ENCODE measurements at places on chromosomes 13 and 19.

GRCh38 chr19:30342901-30343300 is 29.3 kb upstream of the ZNF536 start:
- no peak for DNase-seq

DNA sequence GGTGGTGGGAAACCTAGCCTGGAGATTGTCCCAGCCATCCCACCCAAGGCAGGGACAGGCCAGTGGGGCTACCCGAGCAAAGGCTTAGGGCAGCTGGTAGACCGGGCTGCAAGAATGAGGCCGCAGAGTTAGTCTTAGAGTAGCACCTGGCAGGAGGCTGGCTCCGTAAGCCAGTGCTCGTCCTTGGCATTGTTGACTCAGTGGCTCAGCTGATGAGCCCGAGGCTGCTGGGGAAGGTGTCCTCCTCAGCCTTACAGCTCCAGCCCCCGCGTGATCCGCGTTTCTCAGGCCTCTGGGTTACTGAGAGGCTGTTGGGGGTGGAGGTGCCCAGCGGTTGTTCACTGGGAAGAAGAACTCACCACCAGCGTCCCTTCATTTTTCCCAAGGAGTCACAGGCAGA is 24.7 kb downstream of the PPP1R37 start:
- DNase-seq: no peak

DNA sequence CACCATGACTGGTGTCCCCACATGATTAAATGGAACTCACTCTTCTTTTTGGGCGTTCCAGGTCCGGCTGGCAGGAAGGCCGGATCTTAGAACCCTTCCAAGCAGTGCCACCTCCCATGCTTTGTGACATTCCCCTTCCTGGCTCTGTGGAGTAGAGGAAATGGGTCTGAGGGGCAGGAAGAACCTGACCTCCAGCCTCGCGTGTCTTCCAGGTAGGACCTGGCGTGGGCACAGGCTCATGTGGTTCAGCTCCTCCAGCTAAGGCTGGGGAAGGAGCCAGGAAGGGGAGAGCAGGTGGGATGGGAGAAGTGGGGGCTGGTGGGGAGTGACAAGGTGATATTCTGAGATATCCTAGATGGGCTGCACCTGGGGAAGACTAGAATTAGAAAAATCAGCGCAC is 2.1 kb downstream of the TMEM255B start:
- DNase-seq: no peak

DNA sequence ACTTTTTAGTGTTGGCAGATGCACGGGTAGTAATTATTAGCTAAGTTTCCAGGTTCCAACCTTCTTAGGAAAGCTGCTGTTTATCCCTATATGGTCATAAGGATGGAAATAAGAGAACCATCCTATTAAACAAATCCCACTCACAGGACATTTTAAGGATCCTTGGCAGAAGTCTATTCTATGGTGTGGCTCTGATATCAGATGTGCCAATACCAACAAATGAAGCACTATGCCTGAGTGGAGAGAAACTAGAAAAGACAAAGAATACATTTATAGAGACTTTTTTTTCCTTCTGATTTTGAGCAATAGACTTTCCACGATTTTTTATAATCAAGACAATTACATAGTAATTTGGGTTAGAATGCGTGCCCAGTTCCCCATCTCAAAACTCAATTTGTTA is 12.6 kb downstream of the PCDH17 start:
- DNase-seq: no peak

DNA sequence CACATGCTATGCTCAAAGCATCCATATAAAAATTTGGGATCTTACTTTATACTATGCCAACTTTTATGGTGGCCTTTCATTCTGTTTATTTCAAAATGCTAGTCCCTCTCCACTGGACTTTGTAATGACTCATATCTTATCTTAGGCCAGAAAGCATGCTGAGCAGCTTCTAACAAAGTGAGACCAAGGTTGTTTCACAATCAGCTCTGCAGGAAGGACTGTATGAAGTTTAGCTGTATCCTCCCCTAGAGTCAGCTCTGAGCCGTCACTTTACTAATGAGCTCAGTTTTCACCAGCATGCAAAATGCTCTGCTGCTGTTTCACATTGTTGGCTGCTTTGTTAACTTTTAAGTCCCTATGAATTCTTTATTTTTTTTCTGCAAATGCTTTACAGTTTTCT is 1608.8 kb downstream of the OLFM4 start:
- DNase-seq: peak; percentile 74

GRCh38 chr13:70424428-70424827 is 316.2 kb upstream of the KLHL1 start:
- no peak for DNase-seq
